ENCODE measurements at places on chromosomes 3 and 15. TPM values are rescaled to one million over a fixed set of nuclear protein-coding genes. Genes with fewer than 3 reads are reported as not detected.

Gene AHSG
- polyA plus RNA-seq: not detected

DNA sequence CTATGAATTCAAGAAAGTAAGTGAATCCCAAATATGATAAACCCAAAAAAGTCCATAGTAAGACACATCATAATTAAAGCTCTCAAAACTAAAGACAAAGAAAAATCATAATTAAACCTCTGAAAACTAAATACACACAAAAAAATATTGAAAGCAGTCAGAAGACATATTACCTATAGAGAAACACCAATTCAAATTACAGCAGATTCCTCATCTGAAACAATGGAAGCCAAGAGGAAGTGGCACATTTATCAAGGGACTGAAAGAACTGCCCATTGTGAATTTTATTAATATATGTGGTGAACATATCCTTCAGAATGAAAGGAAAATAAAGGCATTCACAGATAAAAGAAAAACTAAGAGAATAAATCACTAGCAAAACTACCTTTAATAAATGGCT is 128.2 kb downstream of the SCAPER start:
- no peak for DNase-seq

GRCh38 chr3:14602804-14603644 is 48.5 kb upstream of the CCDC174 start:
- no peak for DNase-seq

GRCh38 chr15:47407692-47408091 is 309.6 kb upstream of the SEMA6D start:
- DNase-seq: no peak

Gene INSYN1
- polyA plus RNA-seq: not detected

DNA sequence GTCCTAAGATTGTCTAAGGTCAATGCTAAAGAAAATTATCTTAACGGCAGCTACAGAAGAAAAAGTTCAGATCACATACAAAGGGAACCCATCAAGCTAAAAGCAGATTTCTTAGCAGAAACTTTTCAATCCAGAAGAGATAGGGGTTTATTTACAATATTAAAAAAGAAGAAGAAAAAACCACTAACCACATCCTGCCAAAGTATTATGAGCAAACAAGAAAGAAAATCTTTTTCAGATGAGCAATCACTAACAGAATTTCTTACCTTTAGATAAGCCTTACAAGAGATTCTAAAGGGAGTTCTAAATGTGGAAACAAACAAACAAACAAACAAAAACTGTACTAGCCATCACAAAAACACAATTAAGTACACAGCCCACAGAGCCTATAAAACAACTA is 1015.8 kb upstream of the EPHA6 start:
- DNase-seq: no peak

GRCh38 chr3:13111173-13111872 is 38.1 kb upstream of the IQSEC1 start:
- no peak for DNase-seq

GRCh38 chr3:21013566-21013965 is 737.4 kb downstream of the ZNF385D start:
- no peak for DNase-seq

DNA sequence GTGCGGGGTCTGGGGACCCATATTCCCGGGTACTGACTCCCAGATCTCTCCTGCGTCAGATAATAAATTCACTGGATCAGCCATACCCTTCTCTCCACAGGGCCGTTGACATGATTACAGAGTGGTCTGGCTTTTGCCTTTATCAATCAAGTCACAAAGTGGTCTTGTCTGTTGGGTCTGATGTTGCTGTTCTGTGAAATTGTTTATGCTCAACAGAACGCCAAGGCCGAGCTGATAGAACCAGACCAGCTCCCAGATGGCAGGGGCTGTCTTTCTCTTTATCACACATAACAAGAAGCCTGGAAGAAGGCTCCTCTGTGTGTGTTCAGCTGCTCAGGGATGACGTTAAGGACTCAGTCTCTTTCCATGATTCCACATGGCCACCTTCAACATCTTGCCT is 751 bp upstream of the DCLK3 start:
- no peak for DNase-seq

Data from GM12878 (cell line).